Brain microvascular endothelial cell (primary cell): ENCODE measurements at places on chromosomes 6 and 20.

DNA sequence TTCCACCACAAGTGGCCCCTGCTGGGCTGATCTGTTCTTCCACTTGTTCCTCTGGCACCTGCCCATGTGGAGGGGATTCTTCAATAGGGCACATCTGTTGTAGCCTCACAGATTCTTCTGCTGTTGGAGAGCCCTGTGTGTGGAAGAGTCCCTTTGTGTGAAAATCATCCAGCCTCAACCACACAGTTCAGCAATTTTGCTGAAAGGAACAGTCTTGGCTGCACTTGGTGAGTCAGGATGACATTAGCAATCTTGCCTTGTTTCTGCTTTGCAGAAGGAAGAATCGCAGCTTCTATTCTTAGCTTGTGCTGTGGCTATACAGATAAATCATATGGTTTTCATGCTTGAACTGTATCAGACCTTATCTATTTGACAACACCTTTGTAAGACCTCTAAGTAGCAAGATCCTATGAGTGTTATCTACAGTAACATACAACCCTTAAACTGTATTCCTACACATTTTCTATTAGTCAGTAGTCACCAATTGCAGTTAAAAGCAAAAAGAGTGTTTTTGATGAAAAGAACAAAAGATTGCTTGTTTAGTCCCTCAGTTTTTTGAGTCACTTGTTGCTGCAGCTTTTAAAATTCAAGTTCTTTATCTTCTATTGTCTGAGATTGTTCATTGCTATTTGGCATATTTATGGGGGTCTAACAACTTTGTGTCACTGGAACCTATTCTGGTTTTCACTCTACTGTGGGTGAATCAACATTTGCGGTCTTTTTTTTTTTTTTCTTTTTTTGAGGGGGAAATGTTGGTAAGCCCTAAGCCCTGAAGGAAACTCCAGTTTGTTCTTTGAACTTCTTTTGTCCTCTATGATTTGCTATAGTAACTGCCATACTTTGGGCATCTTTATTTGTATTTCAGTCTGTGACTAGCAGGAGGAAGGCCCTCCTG is 231.6 kb downstream of the TFAP2B start:
- peak; percentile 30 for DNase-seq

GRCh38 chr6:34295721-34296120 is 46.9 kb upstream of the SMIM29 start:
- no peak for DNase-seq

- no peak for DNase-seq
Measured at GRCh38 chr6:157892363-157892877, 69.4 kb downstream of the SNX9 start.

GRCh38 chr20:57944988-57945387 is 235.2 kb upstream of the PMEPA1 start:
- DNase-seq: no peak

DNA sequence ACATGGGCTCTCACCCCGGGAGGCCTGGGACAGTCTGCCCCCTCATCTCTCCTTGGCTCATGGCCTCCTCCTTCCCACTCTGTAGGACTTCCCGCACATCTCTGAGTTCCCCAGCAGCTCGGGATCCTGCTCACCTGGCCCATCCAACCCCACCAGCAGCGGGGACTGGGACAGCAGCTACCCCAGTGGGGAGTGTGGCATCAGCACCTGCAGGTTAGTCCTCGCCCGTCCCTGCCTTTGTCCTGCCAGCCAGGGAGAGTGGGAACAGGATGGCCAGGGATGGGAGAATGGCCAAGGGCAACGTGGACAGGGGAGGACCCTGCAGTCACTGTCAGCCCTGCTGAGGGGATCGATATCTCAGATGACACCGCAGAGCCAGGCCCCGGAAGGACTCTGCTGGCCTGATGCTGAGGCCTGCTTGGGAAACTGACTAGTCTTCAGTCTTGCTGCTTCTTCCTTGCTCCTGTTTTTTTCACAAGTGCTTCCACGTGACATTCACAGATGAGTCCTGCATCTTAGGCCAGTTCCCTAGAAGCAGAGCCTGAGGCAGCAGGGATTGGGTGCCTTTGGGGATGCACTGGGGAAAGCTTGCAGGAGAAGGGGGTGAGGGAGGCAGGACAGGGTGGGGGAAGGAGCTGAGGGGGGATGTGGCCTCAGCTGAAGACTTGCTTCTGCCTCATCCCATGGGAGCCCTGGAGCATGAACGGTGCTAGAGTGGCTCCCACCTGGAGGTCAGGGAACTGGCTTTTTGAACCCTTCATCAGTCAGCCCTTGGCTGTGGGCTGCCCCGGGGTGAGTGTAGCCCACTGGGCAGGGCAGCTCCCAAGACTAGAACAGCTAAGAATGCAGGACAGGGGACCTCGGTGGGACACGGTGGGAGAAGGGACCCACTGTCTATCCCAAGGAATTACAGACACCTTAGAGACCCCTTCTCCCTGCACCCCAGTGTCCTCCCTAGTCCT is 120.1 kb downstream of the JPH2 start:
- DNase-seq: no peak

- DNase-seq: no peak
Measured at GRCh38 chr6:137749696-137750211, 117.3 kb upstream of the TNFAIP3 start.

GRCh38 chr6:106702046-106702445 is 72.7 kb downstream of the QRSL1 start:
- no peak for DNase-seq

DNA sequence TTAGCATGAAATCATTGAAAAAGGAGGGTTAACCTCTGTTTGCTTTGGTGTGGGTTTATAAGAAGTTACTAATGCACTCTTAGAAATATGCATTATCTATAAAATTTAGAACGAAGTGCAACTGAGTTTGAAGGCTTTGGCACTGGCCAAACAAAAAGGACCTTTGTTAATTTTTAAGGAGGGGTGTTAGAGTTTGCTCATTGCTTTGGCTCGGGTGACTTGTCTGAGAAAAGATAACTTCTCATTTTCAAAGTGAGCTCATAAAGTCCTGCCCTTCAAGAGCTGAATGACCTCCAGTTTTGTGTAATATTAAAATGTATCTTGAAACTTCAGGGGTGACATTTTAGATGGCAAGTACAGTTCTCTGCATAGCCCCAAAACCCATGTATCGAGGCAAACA is 25.9 kb downstream of the NEDD9 start:
- DNase-seq: no peak

DNA sequence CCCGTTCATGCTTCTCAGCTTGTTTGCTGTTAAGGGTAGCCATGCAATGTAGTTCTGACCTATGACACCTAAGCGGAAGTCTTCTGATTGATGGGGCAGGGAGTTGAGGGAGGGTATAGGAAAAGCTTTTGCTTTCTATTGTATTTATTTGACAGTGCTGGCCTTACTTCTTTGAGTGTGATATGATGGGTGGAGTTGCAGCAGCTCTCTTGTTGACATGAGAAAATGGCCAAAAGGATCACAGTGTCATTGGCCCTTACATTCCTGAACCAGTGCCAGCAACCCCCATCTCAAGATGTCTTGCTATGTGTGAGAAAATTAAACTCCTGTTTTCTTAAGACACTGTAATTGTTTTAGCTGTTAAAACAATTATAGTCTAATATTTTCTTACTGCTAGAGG is 117.5 kb downstream of the SAMD5 start:
- no peak for DNase-seq

- no peak for DNase-seq
Measured at GRCh38 chr6:50890579-50890978, 71.9 kb downstream of the TFAP2B start.

GRCh38 chr6:56889492-56889891 is 65.4 kb upstream of the BEND6 start:
- no peak for DNase-seq

DNA sequence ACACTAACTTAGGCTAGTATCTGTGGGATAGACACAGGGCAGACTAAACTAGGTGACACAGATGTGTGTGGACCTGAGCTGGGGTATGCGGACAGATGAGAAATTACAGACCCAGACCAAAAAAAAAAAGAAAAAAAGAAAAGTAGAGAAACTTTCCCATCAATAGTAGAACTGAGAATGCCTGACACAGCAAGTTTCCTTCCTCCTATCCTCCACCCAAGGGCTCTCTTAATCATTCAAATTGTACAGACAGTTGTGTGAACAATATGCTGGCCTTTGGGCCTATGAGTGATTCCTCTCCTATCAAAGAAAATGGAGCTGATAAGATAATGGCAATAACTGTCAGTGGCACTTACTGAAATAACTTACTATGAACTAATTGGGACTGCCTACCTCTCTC is 226.7 kb upstream of the PRDM1 start:
- no peak for DNase-seq

- no peak for DNase-seq
Measured at GRCh38 chr20:3472105-3472504, 1.3 kb downstream of the ATRN start.
